Liver (tissue), 10 donors: ENCODE measurements at places on chromosomes 3 and 15. TPM values are rescaled to one million over a fixed set of nuclear protein-coding genes. Genes with fewer than 3 reads are reported as not detected.

DNA sequence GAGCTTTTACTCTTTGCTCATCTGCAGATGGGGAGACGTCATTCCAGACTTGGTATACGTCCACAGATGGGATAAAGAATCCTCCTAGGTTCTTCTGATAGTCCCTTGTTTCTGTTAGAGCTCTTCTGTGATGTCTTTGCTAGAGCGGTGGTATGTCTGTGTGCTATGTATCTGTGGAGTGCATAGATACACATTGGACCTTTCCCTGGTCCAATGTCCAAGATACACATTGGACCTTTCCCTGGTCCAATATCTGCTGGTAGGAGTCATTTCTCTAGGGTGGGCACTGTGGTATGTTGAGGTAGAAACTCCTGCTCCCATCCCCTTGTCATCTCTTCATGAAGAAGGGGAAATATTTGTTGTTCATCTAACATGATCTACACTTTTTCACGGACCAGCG is 47.5 kb upstream of the LPP start:
- no peak overlapping the region for H3K27ac ChIP-seq
- no peak overlapping the region for H3K4me3 ChIP-seq
- no peaks in the 10 kb centered on the region for H3K27me3 ChIP-seq
- H3K4me1 ChIP-seq = no peaks in the 10 kb centered on the region
- H3K36me3 ChIP-seq = no peaks in the 10 kb centered on the region

DNA sequence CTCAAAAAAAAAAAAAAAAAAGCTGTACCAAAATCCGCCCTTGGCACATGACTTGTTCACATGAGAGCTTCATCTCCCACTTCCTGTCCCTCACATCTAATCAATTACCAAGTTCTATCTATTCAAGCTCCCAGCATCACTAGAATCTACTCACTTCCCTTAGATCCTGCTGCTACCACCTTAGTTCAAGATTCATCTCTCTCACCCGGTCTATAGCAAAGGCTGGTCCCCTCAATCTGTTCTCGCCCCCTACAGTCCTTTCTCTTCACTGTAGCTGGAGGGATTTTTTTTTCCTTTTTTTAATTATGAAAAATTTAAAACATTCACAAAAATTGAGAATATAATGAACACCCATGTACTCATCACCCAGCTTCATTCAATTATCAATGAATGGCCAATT is 16.7 kb upstream of the GPR160 start:
- DNase-seq = no peak
- H3K27ac ChIP-seq = no peak overlapping the region
- H3K27me3 ChIP-seq = no peaks in the 10 kb centered on the region
- H3K4me3 ChIP-seq = no peak overlapping the region
- H3K4me1 ChIP-seq = no peaks in the 10 kb centered on the region

DNA sequence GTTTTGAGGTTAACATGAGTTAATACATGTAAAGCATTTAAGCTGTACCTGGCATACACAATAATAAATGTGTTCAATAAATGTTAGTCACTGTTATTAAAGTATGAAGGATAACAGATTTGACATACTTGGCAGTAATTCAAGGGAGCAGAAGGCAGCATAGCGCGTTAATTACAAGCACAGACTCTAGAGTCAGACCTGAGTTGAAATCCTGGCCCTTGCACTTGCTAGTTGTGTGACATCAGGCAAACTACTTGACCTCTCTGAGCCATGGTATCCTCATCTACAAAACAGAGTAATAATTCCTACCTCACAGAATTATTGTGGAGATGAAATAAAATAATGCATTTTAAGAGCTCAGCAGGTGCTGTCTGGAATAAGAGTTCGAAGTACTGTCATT is 5.4 kb downstream of the IFT122 start:
- H3K36me3 ChIP-seq = no peaks in the 10 kb centered on the region
- H3K27ac ChIP-seq = no peak overlapping the region
- H3K4me3 ChIP-seq = no peak overlapping the region
- peaks cover 34% of the 10 kb centered on the region for H3K4me1 ChIP-seq
- DNase-seq = no peak

- H3K36me3 ChIP-seq = no peaks in the 10 kb centered on the region
- H3K4me1 ChIP-seq = peaks cover 5% of the 10 kb centered on the region
- DNase-seq = no peak
Measured at GRCh38 chr3:8445861-8446260, 55.8 kb upstream of the LMCD1 start.

GRCh38 chr3:159994182-159994581 is 5.5 kb downstream of the IL12A start:
- no peaks in the 10 kb centered on the region for H3K36me3 ChIP-seq
- no peaks in the 10 kb centered on the region for H3K27me3 ChIP-seq
- H3K4me1 ChIP-seq = peaks cover 2% of the 10 kb centered on the region
- H3K27ac ChIP-seq = no peak overlapping the region
- no peak for DNase-seq
- H3K4me3 ChIP-seq = no peak overlapping the region

DNA sequence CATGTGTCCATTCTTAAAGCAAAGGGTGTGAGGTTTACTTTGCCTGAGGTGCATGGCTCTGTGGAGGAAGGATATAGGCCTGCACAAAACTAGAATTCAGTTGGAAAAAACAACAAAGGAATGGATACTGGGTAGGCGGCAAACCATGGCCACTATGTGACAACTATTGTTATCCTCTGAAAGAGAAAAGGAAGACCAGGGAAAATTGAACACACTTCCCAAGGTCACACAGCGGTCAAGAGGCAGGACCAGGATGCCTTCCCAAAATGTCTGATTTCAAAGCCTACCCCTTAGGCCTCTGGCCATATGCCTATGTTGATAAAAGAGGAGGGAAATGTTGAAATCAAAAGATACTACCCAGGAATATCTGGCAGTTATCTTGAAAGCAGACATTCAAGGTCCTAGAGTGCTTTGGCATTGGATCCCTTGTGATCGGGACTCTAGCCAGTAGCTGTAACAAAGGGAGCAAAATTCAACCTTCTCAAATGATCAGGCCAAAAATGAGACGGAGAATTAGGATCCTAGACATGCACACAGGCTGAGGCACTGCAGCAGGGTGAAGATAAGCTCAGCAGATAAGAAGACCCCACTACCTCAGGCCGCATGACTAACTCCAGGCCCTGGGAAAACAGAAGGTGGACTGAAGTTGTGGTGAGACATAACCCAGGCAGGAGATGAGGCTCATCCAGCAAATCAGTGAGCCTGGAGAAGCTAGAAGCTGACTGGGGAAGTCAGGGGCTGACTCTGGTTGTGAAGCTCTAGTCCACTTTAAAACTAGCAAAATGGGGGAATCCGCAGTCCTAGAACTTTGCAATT is 292.2 kb downstream of the NEK10 start:
- no peaks in the 10 kb centered on the region for H3K36me3 ChIP-seq
- H3K27me3 ChIP-seq = no peaks in the 10 kb centered on the region
- no peaks in the 10 kb centered on the region for H3K4me1 ChIP-seq

DNA sequence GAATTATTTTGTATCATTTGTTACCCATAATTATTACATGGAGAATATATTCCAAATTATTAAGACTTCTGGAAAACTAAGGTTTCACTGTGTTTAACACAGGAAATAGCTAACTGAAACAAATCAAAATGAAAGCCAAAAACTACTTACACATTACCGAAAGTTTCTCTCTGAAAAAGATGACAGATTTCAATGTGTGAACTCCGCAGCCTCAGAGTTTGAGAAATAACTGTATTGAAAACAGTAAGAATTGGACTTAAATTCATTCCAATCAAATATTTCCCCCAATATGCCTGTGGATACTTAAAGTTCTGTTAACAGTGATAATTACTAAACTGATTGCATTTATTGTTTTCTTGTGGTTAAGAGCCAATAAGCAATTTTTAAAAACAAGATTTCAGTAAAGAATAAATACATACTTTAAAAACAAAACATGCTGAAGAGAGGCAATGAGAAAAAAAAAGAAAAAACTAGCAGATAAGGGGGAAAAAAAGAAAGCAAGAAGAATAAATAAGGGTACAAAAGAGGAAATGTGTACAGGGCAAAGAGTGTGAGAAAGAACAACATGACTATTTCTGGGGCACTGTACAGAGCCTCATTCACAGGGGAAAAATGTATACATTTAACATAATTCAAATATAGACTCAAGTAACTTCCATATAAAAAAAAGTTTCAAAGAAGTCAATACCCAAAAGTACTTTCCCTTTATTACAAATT is 30.7 kb downstream of the DENND4A start:
- no peaks in the 10 kb centered on the region for H3K4me1 ChIP-seq
- no peaks in the 10 kb centered on the region for H3K27me3 ChIP-seq
- H3K4me3 ChIP-seq = no peak overlapping the region
- H3K36me3 ChIP-seq = no peaks in the 10 kb centered on the region

DNA sequence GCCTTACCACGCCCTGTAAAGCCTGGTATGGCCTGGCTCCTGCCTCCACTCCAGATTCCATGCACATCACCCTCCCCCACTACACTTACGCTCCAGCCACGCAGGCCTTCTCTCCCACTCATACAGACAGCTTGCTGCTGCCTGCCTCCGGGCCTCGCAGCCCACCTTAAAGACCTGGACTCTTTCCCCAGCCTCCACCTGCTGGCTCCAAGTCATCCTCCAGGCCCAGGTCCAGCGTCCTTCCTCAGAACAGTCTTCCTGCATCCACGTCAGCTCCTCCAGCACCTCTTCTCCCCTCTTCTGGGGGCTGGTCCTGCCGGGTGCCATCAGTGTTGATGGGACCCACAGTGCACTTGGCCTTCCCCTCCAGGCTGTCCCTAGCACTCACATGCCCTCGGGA is 75.5 kb downstream of the NUP210 start:
- H3K27ac ChIP-seq = no peak overlapping the region
- no peaks in the 10 kb centered on the region for H3K4me1 ChIP-seq
- no peak overlapping the region for H3K4me3 ChIP-seq

DNA sequence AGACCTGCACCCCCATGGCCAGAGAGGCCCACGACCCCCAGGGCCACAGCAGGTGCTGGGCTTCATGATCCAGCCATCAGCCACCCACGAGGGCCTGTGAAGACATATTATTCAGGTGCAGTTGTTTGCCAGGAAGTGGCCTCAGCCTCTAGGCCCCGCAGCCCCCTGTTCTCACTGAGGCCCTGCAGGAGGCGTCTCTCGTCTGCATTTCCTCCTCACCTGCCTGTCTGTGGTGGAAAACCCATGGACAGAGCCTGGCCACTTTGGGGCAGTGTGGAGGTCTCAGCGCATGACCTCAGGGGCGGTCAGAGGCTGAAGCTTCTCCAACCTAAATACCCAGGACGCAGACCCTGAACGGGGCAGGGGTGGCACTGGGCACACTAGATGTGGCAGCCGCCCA is 18.6 kb downstream of the UROC1 start:
- H3K27ac ChIP-seq = no peak overlapping the region
- no peak for DNase-seq
- no peaks in the 10 kb centered on the region for H3K4me1 ChIP-seq
- H3K4me3 ChIP-seq = no peak overlapping the region
- H3K36me3 ChIP-seq = peaks cover 44% of the 10 kb centered on the region

GRCh38 chr15:90221246-90221900 is 12.4 kb downstream of the CIB1 start:
- peak; percentile 80 for DNase-seq
- no peaks in the 10 kb centered on the region for H3K27me3 ChIP-seq
- H3K4me3 ChIP-seq = no peak overlapping the region
- no peaks in the 10 kb centered on the region for H3K4me1 ChIP-seq

DNA sequence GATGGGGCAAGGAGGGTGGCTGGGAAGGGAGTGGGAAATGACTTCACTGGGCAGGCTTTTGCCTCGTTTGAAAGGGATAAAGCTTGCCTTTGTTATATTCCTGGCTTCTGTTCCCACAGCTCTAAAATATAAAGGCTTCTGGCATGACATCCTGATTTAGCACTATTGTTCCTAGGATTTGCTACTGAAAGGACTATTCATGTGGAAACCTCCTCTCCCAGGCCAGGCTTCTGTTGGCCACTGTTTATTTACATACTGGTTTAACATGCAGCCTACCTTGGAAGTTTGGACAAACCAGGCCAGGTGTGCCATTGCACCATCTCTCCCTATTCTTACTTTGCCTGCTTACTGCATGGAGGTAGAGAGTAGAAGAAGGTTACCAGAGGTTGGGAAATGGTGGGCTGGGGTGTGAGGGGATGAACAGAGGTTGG is 2.4 kb upstream of the LMCD1 start:
- no peak overlapping the region for H3K27ac ChIP-seq
- no peaks in the 10 kb centered on the region for H3K27me3 ChIP-seq
- DNase-seq = no peak
- H3K36me3 ChIP-seq = no peaks in the 10 kb centered on the region
- H3K4me1 ChIP-seq = peaks cover 32% of the 10 kb centered on the region
- H3K4me3 ChIP-seq = no peak overlapping the region

GRCh38 chr3:31765871-31766270 is 215.2 kb downstream of the OSBPL10 start:
- H3K36me3 ChIP-seq = no peaks in the 10 kb centered on the region
- H3K27me3 ChIP-seq = no peaks in the 10 kb centered on the region
- DNase-seq = no peak
- H3K4me1 ChIP-seq = no peaks in the 10 kb centered on the region

DNA sequence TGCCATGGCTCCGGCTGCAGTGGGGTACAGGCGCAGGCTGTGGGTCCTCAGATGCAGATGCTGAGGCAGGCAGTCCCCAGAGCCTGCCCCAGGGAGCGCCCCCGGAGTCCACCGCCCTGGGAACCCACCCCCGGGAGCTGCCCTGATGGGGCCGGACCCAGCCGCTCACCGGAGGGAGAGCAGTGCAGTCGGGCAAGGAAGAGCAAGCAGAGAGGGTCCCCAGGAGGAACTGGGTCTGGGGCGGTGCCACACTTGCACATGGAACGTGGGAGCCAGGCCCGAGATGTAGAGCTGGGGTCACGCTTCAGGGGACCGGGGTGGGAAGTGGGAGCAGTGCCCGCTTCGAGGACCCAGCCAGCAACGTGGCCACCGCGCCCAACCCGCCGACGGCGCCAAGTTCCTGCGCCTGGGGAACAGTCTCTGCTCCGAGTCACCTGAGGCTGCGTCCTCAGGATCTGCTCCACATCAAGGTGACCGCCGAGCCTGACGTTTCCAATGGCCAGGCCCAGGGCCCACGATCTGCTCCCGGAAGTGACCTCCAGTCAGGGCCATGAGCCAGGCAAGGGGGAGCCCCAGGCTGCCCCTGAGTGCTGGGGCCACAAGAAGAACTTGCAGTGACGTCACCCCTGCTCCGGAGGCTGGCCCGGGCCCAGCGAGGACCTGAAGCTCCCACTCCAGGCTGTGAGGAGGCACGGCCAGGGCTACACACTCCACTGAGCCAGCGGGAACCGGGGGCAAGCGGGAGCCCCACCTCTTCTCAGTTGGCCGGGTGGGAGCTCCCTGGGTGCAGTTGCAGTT is 27.0 kb upstream of the TFG start:
- no peak overlapping the region for H3K27ac ChIP-seq
- no peak overlapping the region for H3K4me3 ChIP-seq
- DNase-seq = no peak
- H3K4me1 ChIP-seq = peaks cover 2% of the 10 kb centered on the region

- H3K36me3 ChIP-seq = no peaks in the 10 kb centered on the region
- H3K27ac ChIP-seq = no peak overlapping the region
- H3K4me1 ChIP-seq = no peaks in the 10 kb centered on the region
- no peak for DNase-seq
Measured at GRCh38 chr3:173644086-173645082, 246.8 kb downstream of the NLGN1 start.

GRCh38 chr3:129890125-129890524 is 3.4 kb downstream of the TMCC1 start:
- no peaks in the 10 kb centered on the region for H3K36me3 ChIP-seq
- no peak for DNase-seq
- no peak overlapping the region for H3K27ac ChIP-seq
- no peak overlapping the region for H3K4me3 ChIP-seq

The FBLN2 gene
- 4.4 TPM for total RNA-seq

The PIERCE2 gene
- total RNA-seq = not detected

The PLXNA1 gene
- total RNA-seq = 8.3 TPM

The STRA6 gene
- total RNA-seq = not detected

The WDR76 gene
- total RNA-seq = 17.4 TPM

The CFAP100 gene
- total RNA-seq = not detected

The CP gene
- total RNA-seq = 1,748 TPM

The CLDN18 gene
- not detected for total RNA-seq

The EPHA6 gene
- total RNA-seq = 0.05 TPM

The GOLGA6L9 gene
- total RNA-seq = 1.3 TPM

The TRIM42 gene
- not detected for total RNA-seq
